ENCODE measurements at places on chromosomes 3 and 15. TPM values are rescaled to one million over a fixed set of nuclear protein-coding genes. Genes with fewer than 3 reads are reported as not detected.

GRCh38 chr3:102909904-102910303 is 475.1 kb downstream of the ZPLD1 start:
- H3K27ac ChIP-seq = no peak overlapping the region
- H3K27me3 ChIP-seq = no peaks in the 10 kb centered on the region
- no peaks in the 10 kb centered on the region for H3K36me3 ChIP-seq
- no peak overlapping the region for H3K4me3 ChIP-seq
- DNase-seq = no peak

DNA sequence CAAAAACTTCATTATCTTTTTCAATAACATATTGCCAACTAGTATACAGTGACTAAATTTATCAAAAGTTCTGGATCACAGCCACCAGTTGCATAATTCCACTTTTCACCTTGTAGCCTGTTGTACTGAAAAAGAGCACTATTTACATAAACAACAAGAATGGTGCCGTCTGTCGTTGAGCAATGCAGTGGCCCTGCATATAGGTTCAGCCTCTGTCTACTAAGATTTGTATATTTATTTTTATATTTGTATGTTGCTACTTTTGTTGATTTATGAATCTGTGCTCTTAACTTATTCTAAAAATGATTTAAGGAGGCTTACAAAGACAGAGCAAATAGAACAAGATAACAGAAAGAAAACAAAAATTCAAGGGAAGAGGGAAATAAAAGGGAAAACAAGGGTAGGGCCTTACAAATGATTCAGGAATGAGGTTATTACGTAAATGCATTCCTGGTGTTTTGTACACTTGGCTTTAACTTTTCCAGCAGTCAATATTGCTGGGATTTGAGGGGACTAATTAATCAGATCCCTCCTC is 257.6 kb upstream of the STT3B start:
- no peaks in the 10 kb centered on the region for H3K27me3 ChIP-seq
- peak; percentile 50 for DNase-seq
- H3K27ac ChIP-seq = peak overlapping the region; percentile 54
- H3K36me3 ChIP-seq = no peaks in the 10 kb centered on the region

SLC28A1 gene
- not detected for total RNA-seq

SLC22A14 gene
- total RNA-seq = not detected

- H3K4me1 ChIP-seq = peaks cover 45% of the 10 kb centered on the region
- no peaks in the 10 kb centered on the region for H3K36me3 ChIP-seq
Observed at GRCh38 chr3:138938877-138939560, 7.9 kb downstream of the FOXL2 start.

AMOTL2 gene
- total RNA-seq = 71.5 TPM

Data from body of pancreas (tissue), 4 donors.